ENCODE measurements at places on chromosomes 3 and 15.

- no peak for DNase-seq
Measured at GRCh38 chr3:164458986-164459385, 619.3 kb downstream of the SI start.

- no peak for DNase-seq
Measured at GRCh38 chr3:161266731-161267150, 45.6 kb downstream of the NMD3 start.

GRCh38 chr3:107344722-107345121 lies 32.5 kb upstream of the CCDC54 start:
- no peak for DNase-seq

DNA sequence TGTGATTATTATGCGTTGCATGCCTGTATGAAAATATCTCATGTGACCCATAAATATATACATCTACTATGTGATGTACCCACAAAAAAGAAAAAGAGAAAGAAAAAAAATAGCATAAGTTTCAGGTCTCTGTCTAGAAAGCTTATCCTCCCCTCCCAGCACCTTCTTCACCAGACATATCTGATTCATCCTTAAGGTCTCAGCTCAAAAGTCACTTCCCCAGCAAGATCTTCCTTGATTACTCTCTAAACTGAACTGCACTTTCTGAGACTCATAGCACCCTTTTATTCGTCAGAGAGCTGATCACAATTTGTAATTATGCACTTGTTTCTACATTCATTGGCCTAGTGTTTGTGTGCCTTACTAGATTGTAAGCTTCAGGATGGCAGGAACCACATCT lies 11.1 kb upstream of the PTPN9 start:
- no peak for DNase-seq

DNA sequence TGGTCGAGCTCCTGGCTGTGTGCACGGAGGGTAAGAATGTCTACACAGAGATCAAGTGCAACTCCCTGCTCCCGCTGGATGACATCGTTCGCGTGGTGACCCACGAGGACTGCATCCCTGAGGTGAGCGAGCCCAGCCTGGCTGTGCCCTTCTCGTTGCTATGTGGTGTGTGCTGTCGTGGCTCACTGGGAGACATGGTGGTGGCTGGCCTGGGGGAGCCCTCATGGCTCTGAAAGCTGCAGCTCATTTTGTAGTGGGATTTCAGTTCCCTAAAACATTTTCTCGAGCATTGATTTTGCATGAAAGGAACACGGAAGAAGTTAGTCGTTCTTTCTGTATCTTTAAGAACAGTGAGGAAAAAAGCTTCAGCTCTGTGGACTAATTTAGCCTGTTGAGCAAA lies 200.5 kb downstream of the ITPR1 start:
- no peak for DNase-seq

DNA sequence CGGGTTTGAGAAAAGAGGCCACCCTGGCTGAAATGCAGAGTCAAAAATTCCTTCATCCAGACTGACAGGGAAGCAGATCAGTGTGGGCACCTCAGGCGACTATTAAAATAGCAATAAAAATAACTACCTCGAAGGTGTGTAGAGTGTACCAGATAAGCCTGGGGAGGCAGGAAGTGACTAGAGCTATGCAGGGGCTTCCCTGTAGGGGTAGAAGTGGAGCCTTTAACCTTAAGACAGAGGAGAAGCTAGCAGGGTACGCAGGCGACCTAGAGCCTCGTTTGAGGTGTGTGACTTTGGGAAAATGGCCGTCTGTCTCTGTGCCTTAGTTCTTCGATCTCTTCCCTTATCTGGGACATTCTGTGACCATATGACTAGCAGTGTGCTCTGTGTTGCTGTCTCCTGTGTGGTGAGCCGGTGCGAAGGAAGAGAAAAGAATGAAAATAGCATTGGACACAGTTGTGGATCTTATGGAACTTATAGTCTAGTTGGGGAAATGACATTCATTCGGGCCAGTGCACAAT lies 17.6 kb downstream of the BHLHE40 start:
- no peak for DNase-seq

DNA sequence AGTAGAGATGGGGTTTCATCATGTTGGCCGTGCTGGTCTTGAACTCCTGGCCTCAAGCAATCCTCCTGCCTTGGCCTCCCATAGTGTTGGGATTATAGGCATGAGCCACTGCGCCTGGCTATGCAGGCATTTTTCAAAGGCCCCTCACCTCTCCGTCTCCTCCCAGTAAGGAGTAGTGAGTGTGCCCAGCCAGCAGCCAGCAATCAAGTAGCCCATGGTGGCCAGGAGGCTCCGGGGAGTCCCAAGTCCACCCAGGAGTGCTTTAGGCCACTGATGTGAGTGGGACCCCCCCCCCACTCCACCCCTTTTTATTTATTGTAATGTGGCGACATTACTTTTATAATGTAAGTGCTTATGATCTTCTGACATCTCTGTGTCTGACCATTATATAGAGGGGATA lies 8.1 kb downstream of the ISG20 start:
- DNase-seq: no peak

DNA sequence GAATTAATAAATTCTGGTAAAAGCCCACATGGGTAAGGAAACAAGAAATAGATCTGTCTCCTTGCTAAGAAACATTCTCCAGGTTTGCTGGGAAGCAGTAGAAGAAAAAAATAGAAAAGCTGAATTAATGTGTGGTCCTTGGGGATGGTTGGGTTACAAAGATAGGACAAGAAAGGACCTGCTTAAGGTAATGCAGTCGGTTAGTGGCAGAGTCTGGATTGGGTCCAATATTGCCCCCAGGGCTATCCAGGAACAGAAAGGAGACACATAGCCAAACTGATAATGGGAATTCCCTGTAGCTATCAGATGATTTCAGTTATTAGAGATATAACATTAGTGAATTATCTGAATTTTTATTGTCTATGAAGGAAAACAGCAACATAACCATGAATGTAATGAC lies 584.3 kb downstream of the ROBO1 start:
- no peak for DNase-seq

DNA sequence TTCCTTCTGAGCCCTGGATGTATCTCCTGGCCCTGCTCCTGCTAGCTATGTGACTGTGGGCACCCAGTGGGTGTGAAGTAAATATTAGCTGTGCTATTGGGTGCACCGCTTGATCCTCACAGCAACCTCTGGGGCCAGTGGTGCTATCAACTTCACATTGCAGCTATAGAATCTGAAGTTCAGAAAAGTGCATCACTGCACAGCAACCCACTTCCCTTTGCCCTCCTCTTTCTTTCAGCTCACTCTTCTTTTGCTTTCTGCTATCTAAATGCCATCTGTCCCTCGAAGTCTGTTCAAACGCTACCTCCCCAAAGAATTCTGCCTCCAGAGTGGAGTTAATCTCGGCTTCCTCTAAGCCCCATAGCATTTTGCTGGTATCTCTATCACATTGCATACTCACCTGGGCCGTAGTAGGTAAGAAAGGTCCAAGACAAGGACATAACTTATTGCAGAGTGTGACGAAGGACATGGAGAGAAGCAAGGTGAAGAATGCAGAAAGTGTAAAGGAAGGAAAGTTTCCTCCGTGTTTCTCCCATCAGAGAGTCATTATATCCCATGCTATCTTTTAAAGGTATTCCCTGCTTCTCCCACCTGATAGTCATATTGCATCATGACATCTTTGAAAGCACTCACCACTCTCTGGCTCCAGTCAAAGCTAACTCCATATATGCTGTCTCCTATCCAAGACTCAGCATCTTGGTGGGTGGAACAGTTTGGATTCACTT lies 57.1 kb upstream of the BCL6 start:
- no peak for DNase-seq

DNA sequence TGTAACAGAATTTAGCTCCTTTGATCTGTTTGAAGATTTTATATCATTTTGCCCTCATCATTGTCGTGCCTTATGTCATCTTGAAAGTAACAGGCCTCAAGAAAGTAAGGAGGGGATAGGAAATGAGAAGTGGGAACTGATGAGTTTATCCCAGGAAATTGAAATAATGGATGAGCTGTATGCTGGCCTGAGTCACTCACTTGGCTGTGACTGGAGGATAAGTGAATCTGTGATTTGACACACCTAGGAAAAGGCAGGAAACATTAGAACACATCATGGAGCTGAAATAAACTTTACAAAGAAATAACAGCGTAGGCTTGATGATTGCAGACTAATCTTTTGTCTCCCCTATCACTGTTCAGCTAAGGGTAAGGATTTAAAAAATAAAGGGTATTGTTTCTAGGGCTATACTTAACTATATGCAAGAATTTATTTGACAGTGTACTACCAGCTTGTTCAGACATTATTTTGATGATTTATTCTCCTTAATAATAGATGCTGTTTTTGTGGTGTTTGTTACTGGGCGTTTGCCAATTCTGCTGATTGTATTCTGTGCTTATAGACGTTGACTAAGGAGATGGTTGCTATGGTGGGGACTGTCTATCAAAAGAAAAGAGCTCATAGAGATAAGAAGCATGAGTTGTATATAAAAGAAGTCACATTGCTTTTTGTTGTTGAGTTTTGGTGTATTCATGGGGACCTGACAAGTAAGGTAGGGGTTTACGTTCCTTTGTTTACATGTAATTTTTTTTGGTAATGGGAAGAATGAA lies 105.6 kb upstream of the ROPN1 start:
- no peak for DNase-seq

- DNase-seq: no peak
Measured at GRCh38 chr3:160061525-160061924, 72.9 kb downstream of the IL12A start.

GRCh38 chr3:69838696-69839515 lies 99.6 kb downstream of the MITF start:
- no peak for DNase-seq

DNA sequence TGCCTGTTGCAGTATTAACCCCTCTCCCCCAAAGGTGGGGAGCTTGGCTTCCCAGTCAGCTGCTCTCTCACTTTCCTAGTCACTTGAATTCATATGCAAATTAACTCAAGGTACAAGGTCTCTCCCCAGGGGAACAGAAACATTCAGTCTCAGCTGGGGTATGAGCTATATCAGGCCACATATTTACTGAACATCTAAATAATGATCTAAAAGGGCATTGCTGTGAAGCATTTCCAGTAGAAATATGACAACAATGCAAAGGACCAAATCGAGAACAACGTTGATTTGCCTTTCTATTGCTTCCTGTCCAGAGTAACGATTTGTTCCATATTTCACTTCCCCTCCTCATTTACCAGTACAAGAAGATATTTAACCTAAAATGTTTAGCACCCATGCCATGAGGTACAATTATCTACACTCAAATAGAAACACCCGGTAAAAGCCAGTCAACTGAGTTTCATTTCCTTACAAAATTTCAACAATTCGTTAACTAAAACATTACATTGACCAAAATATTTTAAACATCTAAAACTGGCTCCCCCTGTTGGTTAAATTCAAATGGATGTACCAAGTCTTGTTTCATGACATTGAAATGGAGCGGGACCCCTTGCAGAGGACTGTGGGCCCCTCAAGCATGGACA lies 36.5 kb upstream of the KLHL6 start:
- no peak for DNase-seq

DNA sequence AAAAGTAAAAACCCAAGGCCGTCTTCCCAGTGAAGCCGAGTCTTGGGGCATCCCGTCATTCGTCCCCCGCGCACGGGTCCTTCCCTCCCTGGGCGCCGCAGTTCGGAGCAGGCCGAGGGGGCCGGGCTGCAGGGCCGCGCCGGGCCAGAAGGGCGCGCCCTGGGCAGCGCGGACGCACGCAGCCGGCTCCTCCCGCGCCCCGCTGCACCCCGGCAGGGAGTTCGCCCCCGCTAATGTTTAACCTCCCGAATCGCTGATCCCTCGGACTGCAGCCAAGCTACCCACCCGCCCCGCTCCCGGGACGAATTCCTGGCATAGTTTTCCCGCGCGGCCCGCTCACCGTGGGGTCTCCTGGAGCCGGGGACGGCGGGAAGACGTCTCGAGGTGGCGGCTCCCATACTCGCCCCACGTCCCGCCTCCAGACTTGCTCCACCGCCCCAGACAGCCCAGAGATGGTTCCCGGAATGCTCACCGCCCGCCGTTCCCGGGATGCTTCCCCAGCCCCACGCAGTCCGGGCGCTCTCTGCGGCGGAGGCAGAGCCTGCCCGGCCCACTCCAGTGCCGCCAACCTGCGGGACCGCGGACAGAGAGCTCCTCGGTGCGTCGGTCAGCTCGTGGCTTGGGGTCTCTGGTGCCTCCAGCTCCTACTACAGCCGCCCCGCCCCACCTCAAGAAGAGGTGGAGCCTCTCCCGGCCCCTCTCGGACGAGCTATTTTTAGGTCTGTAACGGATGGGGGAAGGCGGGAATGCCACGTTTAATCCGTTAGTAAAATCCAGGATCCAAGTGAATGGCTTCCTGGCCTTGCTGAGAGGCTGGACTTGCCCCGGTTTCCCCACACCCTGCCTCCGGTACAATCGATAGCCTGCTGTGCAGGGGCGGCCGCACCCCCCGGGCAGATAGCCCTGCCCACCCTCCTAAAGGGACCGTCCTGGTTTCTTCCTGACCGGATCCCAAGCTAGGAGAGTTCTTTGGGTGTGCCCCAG lies at the start of gene DZIP1L:
Gene DZIP1L (minus strand): TSS at position 621 of the 984 bp plus-strand sequence. CDS start 11,637 bp downstream, outside the sequence.
- no peak for DNase-seq

All from activated CD8-positive, alpha-beta memory T cell treated with anti-CD3 and anti-CD28 coated beads for 48 hours (primary cell).